Stimulated activated CD4-positive, alpha-beta T cell treated with anti-CD3 and anti-CD28 coated beads, TNF-alpha, amount 100 ng/mL, for 1 hour (primary cell): ENCODE measurements at places on chromosomes 1 and 21.

- DNase-seq, result no peak
Observed at GRCh38 chr1:70103770-70104169, 101.6 kb downstream of the LRRC40 start.

DNA sequence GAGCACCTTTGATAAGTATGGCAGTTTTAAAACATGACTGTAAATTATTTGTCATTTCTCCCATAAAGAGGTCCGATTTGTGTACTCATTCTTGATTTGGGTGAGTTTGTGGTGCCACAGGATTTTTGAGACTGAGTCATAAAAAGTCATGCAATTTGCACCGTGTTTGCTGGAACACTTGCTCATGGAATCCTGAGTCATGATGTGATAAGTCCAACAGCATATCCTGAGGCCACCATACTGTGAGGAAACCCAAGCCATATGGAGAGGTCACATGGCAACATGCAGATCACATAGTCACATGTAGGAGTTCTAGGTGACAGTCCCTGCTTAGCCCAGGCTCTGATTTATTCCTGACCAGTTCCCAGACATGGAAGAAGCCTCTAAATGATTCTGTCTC is 40.8 kb upstream of the PRRX1 start:
- DNase-seq, result no peak

GRCh38 chr1:89130716-89131115 is 4.8 kb upstream of the GBP2 start:
- no peak for DNase-seq

DNA sequence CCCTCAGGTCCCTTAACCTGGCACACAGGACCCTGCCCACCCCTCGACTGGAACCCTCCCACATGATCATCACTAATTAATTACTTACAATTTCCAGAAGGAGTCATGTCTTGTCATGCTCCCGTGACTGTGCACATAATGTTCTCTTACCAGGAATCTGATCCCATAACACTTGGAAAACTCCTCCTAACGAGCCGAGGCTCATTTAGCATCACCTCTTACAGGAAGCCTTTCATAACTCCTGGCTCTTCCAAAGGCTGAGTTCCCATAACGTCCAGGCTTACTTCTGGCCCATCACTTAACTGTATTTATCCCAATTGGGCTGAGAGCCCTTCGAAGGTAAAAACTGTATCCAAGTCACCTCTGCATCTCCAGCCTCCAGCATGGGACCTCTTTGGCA is 147.9 kb upstream of the JUN start:
- DNase-seq, result no peak

DNA sequence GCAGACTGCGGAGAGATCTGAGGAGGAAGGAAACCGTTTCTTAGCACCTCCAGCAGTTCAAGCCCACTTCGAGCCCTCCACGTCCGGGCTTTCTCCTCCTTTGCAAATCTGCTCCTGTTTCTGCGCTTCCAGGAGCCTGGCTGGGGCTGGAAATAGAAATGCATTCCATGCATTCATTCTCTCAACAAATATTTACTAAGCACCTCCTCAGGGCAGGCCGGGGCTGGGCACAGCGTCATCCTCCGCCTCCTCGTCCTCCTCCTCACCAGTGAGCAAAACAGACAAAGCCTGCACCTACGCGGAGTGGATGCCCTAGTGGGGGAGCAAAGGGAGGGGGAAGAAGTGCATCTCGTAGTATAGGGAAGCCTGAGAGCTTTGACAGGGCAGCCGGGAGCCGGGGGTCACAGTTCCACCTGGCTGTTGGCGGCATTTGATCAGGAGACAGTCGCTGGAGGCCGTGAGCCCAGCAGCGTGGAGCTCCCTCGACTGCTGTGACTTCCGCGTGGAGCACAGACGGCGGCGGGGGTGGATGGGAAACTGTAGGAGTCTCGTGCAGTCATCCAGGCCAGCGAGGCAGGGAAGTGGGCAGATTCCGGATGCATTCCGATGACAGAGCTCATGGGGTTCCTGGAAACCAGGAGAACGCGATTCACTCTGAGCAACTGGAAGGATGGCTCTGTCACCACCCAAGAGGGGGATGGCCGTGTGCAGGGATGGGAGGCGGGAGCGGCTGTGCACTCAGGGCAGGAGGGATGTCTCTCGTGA is 93.5 kb downstream of the SIK1 start:
- no peak for DNase-seq

DNA sequence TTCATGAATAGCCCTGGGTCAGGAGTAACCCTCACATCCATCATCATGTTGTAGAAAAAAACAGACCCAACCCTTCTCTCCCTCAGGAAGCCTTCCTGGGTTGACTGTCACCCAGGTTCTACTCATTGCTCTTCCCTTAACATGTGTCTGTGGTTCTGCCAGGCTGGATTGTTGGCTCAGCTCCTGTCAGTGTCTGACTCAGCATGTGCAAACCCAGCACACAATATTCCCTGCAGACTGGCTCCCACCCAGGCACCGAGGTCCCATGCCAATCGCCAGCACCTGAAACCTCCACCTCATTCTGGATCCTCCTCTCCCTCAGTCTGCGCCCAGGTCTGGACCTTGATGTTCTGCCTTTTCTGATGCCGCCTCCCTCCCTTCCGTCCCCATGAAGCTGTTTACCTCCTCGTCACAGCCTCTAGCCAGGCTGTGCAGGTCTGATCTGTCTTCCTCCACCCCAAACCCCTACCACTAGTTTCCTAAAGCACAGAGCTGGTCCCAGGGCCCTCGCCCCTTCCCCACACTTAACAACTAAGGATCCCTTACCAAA is 4.3 kb upstream of the S100A8 start:
- DNase-seq, result no peak

DNA sequence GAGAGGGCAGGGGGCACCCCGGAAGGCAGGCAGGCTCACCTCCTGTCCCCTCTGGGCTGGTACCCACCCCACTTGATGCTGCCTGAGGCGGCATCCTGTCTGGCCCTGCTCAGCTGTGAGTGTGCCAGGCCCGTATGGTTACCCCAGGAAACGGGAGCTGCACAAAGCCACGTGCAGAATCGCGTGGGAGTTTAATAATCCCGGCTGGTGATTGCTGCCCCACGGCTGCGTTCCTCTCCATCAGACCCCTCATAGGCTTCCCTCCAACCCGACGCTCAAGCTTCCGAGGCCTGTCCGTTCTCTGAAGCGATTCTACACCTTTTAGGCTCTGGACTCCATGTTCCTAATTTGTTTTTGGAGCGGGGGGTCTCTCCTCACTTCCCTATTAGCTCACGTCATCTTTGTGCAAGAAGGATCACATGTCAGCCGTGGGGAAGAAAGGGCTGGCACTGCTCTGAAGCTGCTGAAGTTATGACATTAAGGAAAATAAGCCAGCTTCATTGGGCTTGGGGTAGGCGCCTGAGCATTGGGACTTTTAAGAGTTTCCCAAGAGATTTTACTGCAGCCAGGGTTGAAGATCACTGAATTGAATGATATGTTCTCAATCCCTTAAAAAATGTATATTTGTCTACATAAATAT is 1.1 kb upstream of the B3GALT5 start:
- no peak for DNase-seq

GRCh38 chr1:8092657-8093056 is 66.5 kb upstream of the ERRFI1 start:
- no peak for DNase-seq

DNA sequence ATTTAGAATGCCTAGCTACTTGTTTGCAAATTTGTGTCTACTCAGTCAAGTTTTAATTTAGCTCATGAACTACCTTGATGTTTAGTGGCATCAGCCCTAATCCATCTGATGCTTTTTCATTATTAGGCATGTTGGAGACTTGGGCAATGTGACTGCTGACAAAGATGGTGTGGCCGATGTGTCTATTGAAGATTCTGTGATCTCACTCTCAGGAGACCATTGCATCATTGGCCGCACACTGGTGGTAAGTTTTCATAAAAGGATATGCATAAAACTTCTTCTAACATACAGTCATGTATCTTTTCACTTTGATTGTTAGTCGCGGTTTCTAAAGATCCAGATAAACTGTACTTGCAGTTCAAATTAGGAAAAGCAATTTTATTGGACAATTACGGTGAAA is 7.6 kb downstream of the SOD1 start:
- DNase-seq, result no peak

DNA sequence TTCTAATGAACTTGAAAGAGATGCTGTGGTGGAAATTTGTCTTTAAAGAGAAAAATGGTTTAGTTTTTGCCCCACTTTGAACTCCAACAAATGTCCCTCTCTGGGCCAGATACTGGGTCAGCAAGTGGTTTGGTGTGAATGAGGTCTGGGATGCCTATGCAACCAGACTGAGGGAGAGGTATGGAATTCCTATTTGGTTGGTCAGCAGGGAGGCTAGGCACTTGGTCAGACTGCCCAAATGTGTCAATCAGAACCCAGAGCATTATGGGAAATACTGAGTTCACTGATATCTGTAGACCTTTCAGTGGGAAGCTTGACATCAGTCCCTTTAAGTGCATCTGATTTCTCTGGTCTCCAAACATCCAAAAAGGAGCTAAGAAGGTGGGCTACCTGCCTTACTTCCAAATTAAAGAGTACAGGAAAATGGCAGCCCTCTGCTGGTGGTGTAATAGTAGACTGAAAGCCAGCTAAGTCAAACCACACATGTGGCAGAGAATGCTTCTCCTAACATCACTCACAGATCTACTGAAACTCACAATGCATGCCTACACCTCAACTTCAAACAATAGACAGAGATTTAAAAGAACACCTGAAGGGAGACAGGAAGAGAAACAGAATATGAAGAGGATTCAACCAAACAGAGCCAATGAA is 510.1 kb downstream of the PLA2G4A start:
- no peak for DNase-seq

GRCh38 chr21:40139636-40140035 is 272.4 kb downstream of the PCP4 start:
- no peak for DNase-seq

DNA sequence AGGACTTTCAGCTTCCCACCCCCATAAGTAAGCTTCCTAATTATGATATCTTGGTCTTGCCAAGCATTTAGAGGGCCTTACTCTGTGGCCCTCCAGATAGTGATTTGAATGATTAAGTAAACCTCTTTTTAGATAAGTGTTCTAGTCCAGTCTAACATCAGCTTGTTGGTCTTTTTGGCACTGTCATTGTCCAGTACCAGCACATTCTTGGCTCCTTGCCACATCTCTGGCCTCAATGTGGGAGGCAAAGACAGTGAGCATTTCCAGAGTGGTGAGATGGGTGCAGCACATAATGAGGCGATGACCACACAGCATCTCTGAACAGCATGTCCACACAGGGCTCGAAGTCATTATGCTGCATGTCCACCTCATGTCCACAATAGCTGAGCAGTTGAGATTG is 6.1 kb downstream of the CAPZA1 start:
- no peak for DNase-seq

GRCh38 chr1:208074353-208074752 is 163.4 kb upstream of the CD34 start:
- no peak for DNase-seq

- DNase-seq, result no peak
Observed at GRCh38 chr21:36835383-36835795, 131.1 kb downstream of the HLCS start.

DNA sequence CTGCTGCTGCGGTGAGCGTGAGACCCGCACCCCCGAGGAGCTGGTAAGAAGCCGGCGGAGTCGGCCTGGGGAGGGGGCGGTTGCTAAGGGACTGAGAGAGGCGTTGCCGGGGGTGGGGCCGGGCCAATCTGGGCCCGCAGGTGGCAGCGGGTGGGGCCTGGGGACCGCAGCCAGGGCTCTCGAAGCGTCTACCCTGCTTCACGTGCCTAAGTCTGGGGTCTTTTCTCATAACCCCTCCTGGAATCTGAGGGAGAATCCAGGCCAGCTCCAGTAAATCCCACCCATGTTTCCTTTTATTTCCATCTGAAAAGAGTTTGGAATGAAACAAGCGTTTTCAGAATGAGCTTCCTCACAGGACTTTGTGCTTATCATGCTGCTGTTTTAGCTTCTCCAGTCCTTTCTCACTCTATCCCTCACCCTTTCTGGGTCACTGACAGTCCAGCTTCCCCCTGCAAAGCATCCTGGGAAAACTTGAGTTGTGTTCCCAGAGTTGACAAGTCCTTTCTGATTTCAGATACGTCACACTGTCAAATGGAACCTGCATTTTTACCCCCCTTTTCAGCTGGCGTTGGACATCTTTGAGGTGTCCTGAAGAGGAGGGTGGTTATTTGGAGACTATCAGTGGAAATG is 431 bp downstream of the CLCN6 start:
- no peak for DNase-seq

GRCh38 chr1:21966247-21967000 is 10.4 kb upstream of the CELA3B start:
- no peak for DNase-seq

- DNase-seq, result no peak
Observed at GRCh38 chr1:19765623-19766022, 34.1 kb downstream of the TMCO4 start.

GRCh38 chr1:227729881-227730629 is 5.0 kb downstream of the JMJD4 start:
- DNase-seq, result no peak
